ENCODE measurements at places on chromosomes 16 and 17.

GRCh38 chr16:27364493-27365141 lies 37.4 kb upstream of the IL21R start:
- DNase-seq = no peak

- DNase-seq = no peak
These were observed 8.5 kb downstream of the SSTR5 start for GRCh38 chr16:1080801-1081733.

DNA sequence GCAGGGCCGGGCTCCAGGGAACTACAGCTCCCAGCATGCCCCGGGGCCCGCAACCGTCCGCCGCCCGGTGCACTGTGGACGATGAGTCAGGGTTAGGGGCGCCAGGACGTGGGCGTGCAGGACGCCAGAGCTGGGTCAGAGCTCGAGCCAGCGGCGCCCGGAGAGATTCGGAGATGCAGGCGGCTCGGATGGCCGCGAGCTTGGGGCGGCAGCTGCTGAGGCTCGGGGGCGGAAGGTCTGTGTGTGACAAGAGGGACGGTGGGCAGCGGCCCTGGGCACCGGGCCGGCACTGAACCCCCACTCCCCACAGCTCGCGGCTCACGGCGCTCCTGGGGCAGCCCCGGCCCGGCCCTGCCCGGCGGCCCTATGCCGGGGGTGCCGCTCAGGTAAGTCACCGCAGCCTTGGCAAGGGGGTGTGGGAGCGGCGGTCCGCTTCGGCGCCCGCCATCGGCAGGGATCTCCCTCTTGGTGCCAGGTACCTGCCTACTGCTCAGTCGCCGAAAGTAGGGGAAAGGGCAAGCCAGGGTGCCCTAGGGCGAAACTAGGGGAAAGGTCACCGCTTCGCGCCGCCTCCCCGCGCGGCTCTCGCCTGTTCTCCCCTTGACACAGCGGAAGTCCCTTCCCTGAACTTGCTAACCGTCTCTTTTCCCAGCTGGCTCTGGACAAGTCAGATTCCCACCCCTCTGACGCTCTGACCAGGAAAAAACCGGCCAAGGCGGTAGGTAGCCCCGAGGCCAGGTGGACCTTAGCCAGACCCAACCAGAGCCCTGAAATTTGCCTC lies at the start of the genes ACADVL and DLG4:
ACADVL (plus strand) TSS at position 127 of the 781 bp plus-strand sequence; CDS start at position 174, 47 bp downstream.
DLG4 (minus strand) TSS at position 25 of the 781 bp plus-strand sequence.
- DNase-seq = peak; percentile 77

GRCh38 chr16:1530883-1531637 lies 2.4 kb upstream of the TMEM204 start:
- DNase-seq = no peak

All from A172 (cell line).